ENCODE measurements at places on chromosomes 1 and 21.

DNA sequence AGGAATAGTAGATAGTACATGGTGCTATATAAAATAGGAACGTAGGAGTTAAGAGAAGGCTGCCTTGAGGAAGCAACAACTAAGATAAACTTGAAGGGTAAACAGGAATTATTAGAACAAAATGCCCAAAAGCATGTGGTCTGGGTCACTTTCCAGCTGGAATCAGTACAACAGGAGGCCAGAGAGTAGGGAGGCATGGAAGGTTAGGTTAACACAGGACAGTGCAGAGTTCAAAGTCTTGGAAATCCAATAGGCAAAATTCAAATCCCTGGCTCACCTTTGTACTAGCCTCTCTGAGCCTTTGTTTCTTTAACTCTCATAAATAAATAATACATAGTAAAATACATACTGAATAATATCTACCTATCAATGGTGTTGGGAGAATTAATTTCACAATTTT, 69.0 kb upstream of the NEK7 start:
- DNase-seq: no peak

- no peak for DNase-seq
Observed at GRCh38 chr1:101444873-101445618, 208.2 kb downstream of the S1PR1 start.

GRCh38 chr1:68268896-68269483, 36.7 kb upstream of the WLS start:
- DNase-seq: no peak

DNA sequence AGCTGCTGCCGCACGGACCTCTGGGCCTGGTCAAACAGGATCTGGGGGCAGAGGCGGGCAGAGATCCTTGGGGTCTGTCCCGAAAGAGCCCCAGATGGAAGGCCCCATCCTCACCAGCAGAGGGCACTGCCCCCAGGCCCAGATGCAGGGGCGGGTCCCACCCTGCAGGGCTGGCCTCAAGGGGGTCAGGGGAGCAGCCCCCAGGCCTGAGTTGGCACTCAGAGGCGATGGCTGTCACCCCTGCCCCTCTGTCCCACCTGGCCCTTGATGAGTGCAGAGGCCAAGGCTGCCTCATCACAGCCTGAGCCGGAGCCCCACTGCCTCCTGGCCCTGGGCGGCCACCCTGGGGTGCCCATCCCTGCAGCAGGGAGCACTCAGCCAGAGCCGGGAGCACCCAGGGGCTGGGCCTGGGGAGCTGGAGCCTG, 5.7 kb downstream of the ACAP3 start:
- DNase-seq: no peak

DNA sequence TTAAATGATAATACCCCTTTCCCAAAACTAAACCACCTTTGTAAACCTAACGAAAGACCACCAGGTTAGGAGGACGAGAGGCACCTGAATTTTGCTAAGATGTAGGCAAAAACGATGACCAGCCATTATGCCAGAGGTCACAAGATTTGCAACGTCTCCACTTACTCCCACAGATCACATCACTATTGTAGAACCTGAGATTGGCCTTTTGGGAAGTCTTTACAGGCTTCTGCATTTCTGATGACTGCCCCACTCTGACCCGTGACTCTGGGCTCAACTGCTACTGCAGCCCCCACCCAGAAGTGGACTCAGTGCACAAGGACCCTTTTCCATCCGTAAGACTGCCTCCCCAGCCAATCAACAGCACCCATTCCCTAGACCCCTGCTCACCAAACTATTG, 36.4 kb upstream of the COL6A2 start:
- peak; percentile 5 for DNase-seq

GRCh38 chr1:94623560-94624148, 82.1 kb upstream of the F3 start:
- no peak for DNase-seq

Data from activated T-cell treated with anti-CD3 and anti-CD28 coated beads, Interleukin-2, amount 50 U/mL, for 24 hours (primary cell).